ENCODE measurements at places on chromosomes 4 and X.

- DNase-seq: no peak
Observed at GRCh38 chrX:46643636-46644035, 70.1 kb downstream of the CHST7 start.

GRCh38 chrX:30627818-30628652 is 25.2 kb upstream of the GK start:
- no peak for DNase-seq

DNA sequence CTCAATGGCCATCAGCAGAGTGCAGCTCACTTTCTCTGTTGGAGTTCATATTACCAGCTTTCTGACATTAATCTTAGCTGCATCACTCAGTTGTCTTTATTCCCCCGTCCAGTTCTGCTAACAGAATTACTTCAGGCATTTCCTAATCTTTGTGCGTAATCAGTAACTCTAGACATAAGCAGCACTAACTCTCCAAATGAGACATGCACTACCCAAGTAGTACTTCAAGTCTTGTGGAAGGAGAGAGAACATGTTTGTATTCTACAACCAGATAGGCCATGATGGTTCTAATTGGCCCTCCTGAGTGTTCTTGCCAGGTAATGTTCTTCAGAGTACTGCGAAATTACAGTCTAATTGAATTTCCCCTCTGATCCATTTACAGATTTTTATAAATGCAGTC is 448.5 kb upstream of the RPS6KA3 start:
- no peak for DNase-seq

- DNase-seq: no peak
Observed at GRCh38 chrX:721354-721753, 90.8 kb downstream of the SHOX start.

DNA sequence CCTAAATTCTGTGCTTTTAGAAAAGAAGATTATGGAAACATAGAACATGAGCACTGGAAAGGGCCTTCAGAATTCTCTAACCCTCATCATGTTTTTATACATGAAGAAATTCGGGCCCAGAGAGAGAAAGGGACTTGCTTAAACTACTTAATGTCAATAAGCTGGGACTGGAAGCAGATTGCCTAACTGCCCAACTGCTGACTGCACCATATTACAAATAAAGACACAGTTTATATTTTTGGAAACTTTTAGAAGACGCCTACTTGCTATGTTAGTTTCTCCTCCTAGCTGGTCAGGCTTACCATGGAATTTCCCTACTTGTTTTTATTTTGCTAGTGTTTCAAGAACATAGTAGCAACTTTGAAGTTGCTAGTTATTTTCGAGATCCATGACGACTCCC is 47.1 kb downstream of the SLC9A6 start:
- no peak for DNase-seq

- DNase-seq: no peak
Observed at GRCh38 chr4:174324725-174325124, 41.0 kb downstream of the CEP44 start.
